Fibroblast of the aortic adventitia (primary cell): ENCODE measurements at places on chromosomes 6 and 20.

- DNase-seq = peak; percentile 42
Observed at GRCh38 chr6:43355862-43356590, 13.4 kb downstream of the ZNF318 start.

DNA sequence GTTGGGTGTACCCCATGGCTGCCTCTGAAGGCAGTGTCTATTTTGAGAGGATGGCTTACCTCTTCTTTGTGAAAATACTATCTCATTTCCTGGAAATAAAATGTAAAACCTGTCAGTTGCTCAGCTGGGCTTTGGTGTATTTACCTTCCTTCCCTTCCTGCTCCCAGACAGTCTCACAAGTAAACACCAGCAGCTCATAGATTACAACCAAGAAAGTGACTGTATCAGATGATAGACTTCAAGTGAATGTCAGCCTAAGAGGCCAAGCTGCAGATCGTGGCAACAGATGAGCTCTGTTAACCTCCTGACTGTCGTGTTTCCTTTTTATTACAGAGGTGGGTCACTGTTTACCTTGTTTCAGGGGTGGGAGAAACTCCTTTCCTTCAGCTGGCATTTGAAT, 37.3 kb downstream of the RNF8 start:
- no peak for DNase-seq

DNA sequence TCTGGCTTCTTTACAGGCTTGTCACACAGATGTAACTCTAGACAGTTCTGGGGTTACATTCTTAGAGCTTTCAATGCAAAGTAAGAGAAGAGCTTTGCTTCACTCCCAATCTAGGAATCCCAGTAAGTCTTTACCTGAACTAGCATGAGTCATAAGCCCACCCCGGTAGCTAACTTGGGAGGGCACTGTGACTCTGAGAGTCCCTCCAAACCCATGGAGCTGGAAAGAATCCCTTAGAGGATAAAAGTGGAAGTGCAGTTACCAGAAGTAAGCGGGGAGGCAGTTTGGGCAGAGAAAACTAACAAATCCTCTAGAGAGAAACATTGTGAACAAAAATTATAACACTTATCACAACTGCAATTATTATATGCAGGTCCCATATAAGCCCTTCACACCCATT, 84.0 kb upstream of the SMLR1 start:
- DNase-seq = no peak

- DNase-seq = no peak
Observed at GRCh38 chr20:47160992-47161391, 195.5 kb downstream of the ZMYND8 start.

DNA sequence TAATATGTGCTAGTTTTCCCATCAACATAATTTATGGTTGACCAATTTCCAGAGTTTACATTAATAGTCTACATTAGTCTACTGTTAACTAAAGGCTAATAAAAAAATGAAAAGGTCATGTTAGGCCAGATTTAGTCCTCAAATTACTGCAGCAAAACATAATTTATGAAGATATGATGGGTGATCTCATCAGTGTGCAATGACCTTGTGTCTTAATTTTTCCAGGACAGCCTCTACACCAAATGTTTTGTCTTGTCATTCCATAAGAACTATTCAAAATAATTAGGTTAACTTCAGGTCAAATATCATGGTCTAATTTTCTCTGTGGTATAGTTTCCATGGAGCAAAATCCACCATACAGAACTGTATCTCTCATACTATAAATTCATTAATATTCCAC, 234.2 kb downstream of the COL12A1 start:
- no peak for DNase-seq

GRCh38 chr6:148611213-148611612, 135.6 kb upstream of the UST start:
- peak; percentile 92 for DNase-seq

DNA sequence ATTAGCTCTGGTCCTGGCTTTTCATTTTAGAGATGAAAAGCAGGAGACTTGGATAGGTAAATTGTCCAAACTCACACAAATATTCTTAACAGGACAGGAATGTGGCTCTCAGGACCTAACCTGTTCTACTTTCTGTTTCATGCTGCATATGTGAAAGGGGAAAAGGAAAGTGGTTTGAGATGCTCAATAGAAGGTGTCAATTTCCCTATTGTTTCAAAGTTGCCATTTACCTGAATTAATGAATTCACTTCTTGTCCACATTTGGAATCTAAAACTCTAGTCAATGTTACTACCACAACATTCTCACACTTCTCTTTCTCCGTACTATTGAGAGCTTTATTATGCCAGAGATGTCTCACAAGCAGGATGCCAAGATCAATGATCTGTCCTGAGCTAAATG, 4.8 kb upstream of the EFHC1 start:
- no peak for DNase-seq

GRCh38 chr6:150606168-150606591, 6.5 kb downstream of the PLEKHG1 start:
- DNase-seq = no peak

- no peak for DNase-seq
Observed at GRCh38 chr6:82867946-82868345, 197.7 kb downstream of the UBE3D start.

- no peak for DNase-seq
Observed at GRCh38 chr20:53421343-53421742, 172.3 kb downstream of the ZNF217 start.

GRCh38 chr6:37517411-37517812, 17.7 kb upstream of the CCDC167 start:
- no peak for DNase-seq

DNA sequence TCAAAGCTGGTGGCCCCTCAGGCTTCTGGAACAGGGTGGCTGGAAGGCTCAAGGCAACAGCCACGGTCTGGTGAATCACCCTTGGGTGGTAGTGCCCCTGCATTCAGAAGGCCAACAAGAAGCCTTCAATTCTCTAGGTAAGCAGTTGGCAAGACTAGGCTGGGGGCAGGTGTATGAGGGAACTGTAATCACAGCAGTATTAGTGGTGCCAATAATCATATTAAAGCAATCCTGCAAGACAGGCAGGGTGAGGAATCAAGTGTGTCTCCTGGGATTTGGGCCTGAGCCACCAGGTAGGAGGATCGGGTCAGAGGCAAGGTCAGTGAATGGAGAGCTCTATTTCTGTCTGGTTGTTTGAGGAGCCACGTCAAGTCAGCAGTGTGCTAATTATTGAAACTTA, 24.9 kb upstream of the SCUBE3 start:
- no peak for DNase-seq

- DNase-seq = no peak
Observed at GRCh38 chr6:56814802-56815201, 140.1 kb upstream of the BEND6 start.

DNA sequence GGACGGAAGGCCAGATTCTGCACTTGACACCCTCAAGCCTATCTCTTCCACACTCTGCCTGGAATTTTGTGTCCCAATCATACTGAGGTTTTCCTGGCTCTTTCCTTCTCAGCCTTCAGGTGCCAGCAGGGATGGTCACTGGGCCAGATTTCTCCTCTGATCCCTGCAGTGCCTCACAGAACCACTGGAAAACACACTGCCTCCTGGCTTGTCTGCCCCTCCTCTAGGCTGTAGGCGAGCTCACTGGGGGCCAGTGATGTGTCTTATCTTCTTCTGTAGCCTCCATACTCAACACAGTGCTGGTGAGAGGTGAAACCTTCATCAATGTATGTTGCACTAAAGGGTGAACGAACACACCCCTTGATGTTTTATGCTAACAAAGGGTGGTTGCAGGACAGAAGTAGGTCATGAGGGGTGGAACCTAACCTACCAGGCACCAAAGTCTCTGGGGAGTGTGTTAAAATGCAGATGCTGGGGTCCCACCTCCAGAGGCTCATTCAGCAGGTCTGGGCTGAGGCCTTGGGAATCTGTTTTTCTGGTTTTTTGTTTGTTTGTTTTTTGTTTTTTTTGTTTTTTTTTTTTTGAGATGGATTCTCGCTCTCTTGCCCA, 80.3 kb downstream of the CDH26 start:
- no peak for DNase-seq

GRCh38 chr6:45697605-45698004, 318.1 kb downstream of the CLIC5 start:
- peak; percentile 99 for DNase-seq

DNA sequence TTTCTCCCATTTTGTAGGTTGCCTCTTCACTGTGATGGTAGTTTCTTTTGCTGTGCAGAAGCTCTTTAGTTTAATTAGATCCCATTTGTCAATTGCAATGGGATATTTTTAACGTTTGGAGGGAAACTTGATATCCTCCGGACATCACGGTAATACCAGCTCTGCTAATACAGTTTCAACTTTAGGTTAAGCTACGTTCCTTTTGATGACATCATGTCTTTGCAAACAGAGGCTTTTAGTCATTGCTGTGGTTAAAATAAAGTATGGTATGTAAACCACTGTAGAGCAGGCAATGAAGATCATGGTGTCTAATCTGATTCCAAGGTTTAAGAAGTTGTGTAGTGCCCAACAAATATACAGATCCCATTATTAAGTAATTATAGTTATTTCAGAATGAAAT, 168.0 kb upstream of the CHD6 start:
- no peak for DNase-seq

DNA sequence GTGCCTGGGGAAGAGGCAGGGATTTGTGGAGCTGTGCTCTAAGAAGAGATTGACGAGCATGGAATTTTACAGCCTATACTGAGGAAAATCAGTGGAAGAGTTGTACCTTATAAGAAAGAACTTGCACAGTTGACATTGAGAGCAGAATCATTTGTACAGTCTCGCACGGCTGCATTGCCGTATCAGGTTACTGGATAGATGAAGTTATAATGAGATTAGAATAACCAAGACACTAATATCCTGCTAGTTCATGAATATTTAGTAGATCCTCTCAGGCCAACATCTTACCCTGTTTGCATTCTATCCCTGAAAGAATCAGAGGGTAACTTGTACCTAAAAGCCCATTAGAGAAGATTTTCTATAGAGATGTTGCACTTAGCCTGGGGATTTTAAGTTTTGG, 447.1 kb downstream of the PREX1 start:
- DNase-seq = no peak

DNA sequence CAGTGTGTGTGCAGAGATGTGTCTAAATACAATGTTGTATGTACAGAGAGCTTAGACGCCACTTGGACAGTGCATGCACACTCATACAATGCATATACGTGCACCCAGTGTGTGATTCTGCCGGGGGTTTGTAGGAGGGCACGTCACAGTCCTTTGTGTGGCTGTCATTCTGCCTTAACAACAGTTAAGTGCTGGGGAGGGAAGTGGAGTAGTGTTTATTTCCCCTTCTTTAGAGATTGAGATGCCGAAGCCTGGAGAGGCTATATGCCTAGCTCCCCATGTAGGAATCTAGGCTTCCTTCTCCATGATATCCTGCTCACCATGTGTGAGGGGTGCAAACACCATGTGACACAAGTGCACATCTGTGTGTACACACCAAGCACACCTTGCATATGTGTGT, 38.2 kb downstream of the MDFI start:
- no peak for DNase-seq

- DNase-seq = no peak
Observed at GRCh38 chr6:20751293-20751935, 217.2 kb downstream of the CDKAL1 start.

DNA sequence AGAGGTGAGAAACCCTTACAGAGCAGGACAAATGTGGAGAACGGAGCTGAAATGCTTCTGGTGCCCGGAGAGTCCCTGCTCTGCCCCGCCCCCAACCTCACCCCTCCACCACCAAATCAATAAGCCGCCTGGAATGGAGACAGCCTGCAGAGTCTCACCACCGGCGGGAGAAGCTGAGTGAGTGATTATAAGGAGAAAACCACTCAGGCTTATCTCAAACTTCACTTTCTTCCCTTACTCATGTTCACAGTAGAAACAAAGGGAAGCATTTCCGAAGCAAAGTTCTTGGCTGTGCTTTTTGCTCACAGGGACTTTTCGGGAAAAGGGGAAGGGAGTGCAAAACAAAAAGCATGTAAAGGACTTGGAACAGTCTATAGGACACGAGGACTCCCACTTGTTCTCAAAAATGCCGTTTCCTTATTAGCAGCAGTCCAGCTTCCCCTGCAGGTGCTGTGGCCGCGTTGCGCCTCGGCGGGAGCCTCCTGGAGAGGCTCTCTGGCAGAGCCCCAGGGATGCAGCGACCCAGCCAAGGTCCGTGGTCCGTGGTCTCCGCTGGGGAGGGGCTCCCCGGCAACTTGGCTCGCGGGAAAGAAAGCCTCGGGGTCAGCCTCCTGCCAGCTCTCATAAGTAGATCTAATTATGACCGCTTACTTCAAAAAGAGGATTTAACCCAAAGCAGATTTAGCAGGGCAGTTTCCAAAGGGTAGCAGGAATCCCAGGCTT, 64.8 kb upstream of the TMEM30A start:
- DNase-seq = peak; percentile 56

DNA sequence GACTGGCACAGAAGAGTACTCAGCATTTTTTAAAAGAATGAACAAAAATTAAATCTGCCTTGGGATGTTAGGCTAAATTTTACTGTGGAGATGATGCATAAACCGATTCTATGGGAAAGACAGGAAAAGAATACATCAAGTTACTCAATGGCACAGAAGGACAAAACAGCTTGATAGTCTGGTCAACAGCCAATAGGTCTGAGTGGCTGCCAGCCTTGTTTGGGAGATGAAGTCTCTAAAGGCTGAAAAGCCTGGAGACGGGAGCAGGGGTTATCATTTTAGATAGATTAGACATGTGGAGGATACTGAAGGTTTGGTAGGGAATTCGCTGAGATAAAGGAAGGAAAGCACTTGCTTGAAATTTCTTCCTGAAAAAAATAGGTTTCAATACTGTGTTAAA, 56.3 kb upstream of the LAMA2 start:
- DNase-seq = no peak

GRCh38 chr6:29961966-29962365, 19.6 kb downstream of the HLA-A start:
- DNase-seq = no peak
